ENCODE measurements at places on chromosomes 13 and 19.

DNA sequence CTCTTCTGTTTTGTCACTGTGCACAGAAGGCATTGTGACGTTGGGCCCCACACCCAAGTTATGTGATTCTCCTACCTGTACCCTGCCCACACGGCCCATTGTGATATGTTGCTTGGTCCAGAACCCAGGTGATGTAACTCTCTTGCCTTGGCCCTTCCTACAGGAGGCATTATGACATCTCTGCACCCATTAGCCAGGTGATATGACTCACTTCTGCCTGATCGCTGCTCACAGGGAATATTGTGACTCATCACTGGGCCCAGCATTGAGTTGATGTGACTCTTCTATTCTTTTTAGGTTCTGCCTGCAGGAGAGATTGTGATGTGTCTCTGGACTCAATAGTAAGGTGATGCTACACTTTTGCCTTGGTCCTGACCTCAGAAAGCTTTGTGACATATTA lies 65.4 kb upstream of the ZNF91 start:
- no peak for DNase-seq

DNA sequence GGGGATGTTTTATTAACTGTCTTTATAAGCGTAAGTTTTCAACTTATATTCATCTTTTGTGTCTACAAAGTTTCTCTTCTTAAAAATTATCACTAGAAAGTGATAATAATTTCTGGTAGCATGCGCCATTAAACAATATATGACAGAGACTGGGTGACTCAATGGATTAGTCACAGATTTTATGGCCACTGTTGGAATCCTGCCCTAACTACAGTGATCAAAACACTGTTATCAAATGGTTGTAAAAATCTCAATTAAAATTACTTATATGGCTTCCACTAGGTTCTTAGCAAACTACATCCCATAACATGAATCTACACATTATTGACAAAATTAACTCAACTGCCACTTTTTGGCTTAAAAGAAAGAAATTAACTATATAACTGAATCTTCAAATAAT lies 350.0 kb downstream of the DACH1 start:
- DNase-seq, result no peak

DNA sequence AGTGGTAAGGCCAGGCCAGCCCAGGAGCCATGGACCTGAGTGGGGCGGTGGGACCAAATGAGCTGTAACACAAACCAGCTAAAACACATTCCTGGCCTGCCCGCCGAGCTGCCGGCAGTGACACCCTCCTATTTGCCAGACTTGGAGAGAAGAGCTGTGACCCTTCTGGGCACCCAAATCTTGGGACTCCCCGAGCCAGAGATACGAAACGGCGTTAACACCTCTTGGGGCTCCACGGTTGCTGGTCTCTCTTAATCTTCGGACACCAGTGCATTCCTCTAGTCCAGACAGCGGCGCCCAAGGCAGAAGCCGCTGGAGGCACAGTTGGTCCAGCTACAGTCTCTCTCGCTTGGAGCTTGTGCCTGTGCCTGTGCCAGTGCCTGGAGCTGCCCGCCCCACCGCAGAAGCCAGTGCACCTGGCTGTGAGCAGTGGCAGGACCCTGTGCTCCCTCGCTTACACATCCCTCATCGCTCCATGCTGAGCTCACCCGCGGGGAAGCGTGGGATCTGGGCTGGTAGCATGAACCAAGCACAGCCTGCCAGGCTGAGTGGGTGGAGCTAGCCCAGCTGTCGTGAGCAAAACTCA lies 147.2 kb upstream of the KLHL1 start:
- no peak for DNase-seq

GRCh38 chr19:3276341-3276799 lies 51.9 kb downstream of the CELF5 start:
- DNase-seq, result no peak

DNA sequence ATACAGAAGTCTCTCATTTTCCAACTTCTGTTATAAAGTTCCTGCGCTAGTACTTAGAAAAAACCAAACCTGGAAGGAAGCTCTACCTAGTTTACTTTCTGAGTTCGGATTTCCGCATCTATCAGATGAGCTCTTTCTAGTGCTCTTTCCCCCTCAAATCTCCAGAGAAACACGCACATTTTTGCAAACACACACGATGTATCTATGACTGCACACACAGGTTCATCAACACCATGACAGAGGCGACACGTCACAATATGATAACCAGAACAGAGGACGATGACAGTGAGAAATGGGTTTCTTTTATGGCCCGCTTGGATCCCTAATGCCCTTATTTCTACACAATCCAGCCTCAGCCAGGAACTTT lies 629 bp upstream of the LRRC63 start:
- DNase-seq, result no peak

DNA sequence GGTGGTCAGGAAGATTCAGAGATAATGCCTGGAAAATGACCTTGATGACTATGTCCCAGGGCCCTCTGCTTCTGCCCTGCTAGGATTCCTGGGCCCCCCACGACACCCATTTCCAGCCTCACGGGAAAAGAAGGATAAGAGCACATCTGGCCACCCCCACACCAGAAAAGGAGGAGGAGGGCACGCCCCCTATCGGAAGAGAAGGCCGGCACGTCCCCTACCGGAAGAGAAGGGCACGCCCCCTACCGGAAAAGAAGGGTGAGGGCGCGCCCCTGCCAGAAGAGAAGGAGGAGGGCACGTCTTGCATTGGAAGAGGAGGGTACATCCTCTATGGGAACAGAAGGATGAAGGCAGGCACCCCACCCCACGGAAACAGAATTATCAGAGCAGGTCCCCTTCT lies 84.3 kb downstream of the IER2 start:
- peak; percentile 71 for DNase-seq

All from AG08396 (cell line).